ENCODE measurements at places on chromosomes 13 and 19.
A peak's percentile ranks its signal among the peaks of the same experiment; 100 is the strongest.

DNA sequence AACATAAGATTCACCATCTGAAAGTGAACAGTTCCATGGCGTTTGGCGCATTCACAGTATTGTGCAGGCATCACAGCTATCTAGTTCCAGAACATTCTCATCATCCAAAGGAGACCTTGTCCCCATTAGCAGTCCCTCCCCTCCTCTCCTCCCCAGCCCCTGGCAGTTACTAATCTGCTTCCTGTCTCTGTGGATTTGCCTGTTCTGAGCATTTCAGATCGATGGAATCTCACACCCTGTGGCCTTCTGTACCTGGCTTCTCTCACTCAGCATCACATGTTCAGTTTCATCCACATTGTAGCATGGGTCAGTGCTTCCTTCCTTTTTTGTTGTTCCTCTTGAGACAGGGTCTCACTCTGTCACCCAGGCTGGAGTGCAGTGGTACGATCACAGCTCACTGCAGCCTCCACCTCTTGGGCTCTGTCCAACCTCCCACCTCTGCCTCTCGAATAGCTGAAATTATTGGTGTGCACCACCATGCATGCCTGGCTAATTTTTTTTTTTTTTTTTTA is 34.6 kb downstream of the CRTC1 start:
- no peaks in the 10 kb centered on the region for H3K27me3 ChIP-seq
- no peak for DNase-seq
- H3K27ac ChIP-seq, result no peak overlapping the region
- H3K36me3 ChIP-seq, result peaks cover 9% of the 10 kb centered on the region

- H3K27me3 ChIP-seq, result no peaks in the 10 kb centered on the region
- H3K27ac ChIP-seq, result no peak overlapping the region
- no peak for DNase-seq
- no peaks in the 10 kb centered on the region for H3K36me3 ChIP-seq
Observed at GRCh38 chr13:24308068-24308445, 1.3 kb upstream of the C1QTNF9 start.

GRCh38 chr13:97327506-97328221 is 105.5 kb downstream of the MBNL2 start:
- no peaks in the 10 kb centered on the region for H3K36me3 ChIP-seq
- no peak overlapping the region for H3K27ac ChIP-seq
- H3K27me3 ChIP-seq, result no peaks in the 10 kb centered on the region
- H3K4me1 ChIP-seq, result peaks cover 11% of the 10 kb centered on the region
- DNase-seq, result peak; percentile 28

GRCh38 chr19:37738371-37738770 is 18.8 kb upstream of the ZNF607 start:
- no peak overlapping the region for H3K4me3 ChIP-seq
- no peak for DNase-seq
- H3K36me3 ChIP-seq, result peaks cover 12% of the 10 kb centered on the region
- no peak overlapping the region for H3K27ac ChIP-seq

DNA sequence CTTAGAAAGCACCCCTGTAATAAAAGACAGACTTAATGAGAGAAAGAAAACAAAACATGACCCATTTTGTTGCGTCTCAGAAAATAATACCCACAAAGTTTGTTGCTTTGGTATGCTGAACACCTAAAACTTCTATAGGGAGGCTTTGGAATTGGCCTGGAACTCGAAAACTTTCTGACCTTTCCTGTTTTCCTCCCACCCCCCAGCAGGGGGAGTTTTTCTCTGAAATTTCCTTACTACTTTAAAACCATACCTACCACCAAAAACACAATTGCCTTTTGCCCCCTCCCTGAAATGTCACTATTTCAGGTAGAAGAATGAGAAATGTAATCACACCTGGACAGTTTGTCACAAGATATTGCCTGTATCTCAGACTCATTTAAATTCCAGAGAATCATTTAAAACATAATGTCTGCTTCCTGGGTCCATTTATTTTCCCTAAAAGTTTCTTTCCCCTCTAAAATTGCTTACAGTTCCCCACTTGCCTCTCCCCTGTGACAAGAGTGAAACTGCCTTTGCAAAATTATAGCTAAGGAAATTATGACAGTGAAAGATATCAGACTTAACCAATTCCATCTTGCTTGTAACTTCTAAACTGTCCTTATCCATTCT is 2700.2 kb downstream of the PCDH9 start:
- no peaks in the 10 kb centered on the region for H3K4me1 ChIP-seq
- no peak overlapping the region for H3K4me3 ChIP-seq
- DNase-seq, result no peak
- H3K27ac ChIP-seq, result no peak overlapping the region

DNA sequence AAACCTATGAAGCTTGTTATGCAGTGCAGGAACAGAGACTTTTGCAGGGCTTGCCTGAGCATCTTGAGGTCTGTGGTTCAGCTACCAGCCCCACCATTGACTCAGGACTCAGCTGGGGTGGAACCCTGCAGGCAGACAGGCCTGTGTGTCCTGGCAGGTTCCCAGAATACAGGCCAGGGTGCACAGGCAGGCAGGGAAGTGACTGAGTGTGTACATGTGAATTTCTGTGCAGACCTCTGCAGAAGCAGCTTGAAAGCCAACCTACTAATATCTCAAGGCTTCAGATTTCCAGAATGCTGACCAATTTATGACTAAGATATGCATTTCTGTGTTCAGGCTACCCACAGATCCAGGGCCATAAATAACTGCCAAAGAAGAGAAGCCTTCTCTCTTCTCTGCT is 254.4 kb downstream of the DLEU7 start:
- peak; percentile 48 for DNase-seq
- H3K27ac ChIP-seq, result no peak overlapping the region
- H3K27me3 ChIP-seq, result no peaks in the 10 kb centered on the region
- H3K4me1 ChIP-seq, result peaks cover 33% of the 10 kb centered on the region
- H3K4me3 ChIP-seq, result no peak overlapping the region

DNA sequence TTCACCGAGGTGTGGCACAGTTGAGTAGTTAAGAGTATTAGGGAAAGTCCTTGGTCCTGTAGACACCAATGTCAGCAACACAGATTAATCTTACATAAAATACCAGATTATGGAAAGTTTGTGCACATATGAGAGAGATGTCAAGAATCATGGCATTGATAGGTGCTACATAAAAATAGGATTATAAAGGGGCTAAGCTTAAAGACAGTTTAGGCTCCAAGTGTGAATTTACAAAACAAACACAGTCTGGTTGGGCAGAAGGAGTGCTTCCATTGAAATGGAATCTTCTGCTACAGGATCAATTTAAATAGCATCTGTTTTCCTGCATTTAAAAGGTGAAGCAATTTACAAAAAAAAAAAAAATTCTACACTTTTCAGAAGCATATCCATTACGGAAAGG is 292.9 kb downstream of the DNAJC15 start:
- peak overlapping the region; percentile 80 for H3K27ac ChIP-seq
- peaks cover 22% of the 10 kb centered on the region for H3K4me1 ChIP-seq
- DNase-seq, result no peak
- H3K4me3 ChIP-seq, result no peak overlapping the region
- H3K27me3 ChIP-seq, result no peaks in the 10 kb centered on the region

DNA sequence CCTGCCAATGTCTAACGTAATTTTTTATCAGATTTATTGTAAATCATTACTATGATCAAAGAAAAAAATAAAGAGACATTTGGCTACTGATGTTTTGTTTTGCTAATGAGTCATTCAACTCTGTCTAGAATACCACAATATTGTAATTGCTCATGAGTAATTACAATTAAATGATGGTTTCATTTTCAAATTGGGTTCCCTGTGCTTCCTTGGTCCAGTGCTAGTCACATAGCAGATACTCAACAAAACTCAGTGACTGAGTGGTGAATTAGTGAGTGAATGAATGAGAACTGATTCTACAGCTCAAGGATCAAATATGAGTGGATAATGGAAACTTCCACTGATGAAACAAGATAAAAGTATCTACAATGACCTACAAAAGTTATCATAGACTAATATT is 304.7 kb downstream of the POU4F1 start:
- H3K27me3 ChIP-seq, result no peaks in the 10 kb centered on the region
- no peak for DNase-seq
- H3K4me3 ChIP-seq, result no peak overlapping the region
- H3K27ac ChIP-seq, result no peak overlapping the region
- H3K36me3 ChIP-seq, result no peaks in the 10 kb centered on the region

DNA sequence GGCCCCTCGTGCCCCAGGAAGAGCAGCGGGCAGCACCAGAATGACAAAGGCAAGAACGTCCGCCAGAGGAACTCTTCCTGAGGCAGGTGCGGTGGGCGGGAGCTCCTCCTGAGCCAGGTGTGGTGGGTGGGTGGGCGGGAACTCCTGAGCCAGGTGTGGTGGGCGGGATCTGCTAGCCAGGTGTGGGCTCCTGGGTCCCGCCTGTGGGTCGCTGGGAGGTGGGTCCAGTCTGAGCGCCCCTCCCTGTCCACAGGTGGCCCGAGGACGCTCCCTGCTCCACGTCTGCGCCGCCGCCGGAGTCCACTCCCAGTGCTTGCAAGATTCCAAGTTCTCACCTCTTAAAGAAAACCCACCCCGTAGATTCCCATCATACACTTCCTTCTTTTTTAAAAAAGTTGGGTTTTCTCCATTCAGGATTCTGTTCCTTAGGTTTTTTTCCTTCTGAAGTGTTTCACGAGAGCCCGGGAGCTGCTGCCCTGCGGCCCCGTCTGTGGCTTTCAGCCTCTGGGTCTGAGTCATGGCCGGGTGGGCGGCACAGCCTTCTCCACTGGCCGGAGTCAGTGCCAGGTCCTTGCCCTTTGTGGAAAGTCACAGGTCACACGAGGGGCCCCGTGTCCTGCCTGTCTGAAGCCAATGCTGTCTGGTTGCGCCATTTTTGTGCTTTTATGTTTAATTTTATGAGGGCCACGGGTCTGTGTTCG is 7.0 kb upstream of the HCN2 start:
- peaks cover 16% of the 10 kb centered on the region for H3K27me3 ChIP-seq
- no peak for DNase-seq
- H3K36me3 ChIP-seq, result peaks cover 48% of the 10 kb centered on the region
- peaks cover 2% of the 10 kb centered on the region for H3K4me1 ChIP-seq

DNA sequence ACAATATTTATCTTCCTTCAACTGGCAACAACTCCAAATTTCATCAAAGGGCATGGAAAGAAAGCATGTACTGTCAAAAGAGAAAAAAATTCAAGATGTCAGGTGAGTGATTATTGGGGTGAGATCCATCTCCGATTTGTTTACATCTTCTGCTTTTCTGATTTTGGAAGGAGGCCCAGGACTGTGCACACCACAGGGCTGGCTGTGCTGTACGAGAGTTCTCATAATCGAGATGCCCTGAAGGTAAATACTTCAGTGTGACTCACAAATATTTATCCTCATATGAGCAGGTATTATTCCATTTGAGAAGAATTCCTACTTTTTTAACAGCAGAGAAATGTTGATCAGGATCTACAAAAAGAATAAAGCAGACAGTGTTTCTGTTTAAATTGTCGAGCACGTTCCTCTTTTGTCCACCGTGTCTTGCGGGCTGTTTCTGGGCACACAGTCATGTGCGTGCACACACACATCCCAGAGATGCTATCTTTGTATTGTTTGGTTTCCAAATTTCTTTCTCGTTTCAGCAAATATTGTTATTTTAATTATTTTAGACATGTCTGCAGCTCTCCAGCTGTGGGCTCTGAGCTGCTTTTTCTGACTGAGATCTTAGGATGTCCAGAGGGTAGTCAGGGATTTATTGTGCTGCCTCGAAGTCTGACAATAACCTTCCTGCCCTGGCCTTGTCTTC is 103.8 kb downstream of the KL start:
- peaks cover 58% of the 10 kb centered on the region for H3K36me3 ChIP-seq
- peaks cover 13% of the 10 kb centered on the region for H3K4me1 ChIP-seq
- H3K4me3 ChIP-seq, result no peak overlapping the region
- H3K27me3 ChIP-seq, result no peaks in the 10 kb centered on the region
- no peak overlapping the region for H3K27ac ChIP-seq
- DNase-seq, result peak; percentile 57

DNA sequence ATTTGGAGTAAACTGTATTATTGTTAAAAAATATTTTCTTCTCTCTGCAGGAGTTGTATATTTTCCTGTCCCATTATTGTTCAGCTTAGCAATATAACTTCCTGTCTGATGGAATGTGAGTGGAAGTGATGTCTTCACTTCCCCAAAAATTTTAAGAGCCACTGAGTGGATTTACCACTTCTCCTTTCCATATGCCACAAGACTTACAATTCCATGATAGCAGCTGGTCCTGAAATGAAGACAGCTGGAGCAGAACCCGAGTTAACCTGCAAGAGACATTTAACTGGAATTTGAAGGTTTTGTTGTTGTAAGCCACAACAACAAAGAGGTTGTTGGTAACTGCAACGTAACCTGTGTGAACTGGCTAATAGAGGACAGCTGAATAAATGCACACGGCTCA is 23.4 kb upstream of the TBC1D4 start:
- H3K27ac ChIP-seq, result no peak overlapping the region
- no peak overlapping the region for H3K4me3 ChIP-seq
- no peaks in the 10 kb centered on the region for H3K27me3 ChIP-seq
- no peaks in the 10 kb centered on the region for H3K36me3 ChIP-seq
- DNase-seq, result peak; percentile 79

DNA sequence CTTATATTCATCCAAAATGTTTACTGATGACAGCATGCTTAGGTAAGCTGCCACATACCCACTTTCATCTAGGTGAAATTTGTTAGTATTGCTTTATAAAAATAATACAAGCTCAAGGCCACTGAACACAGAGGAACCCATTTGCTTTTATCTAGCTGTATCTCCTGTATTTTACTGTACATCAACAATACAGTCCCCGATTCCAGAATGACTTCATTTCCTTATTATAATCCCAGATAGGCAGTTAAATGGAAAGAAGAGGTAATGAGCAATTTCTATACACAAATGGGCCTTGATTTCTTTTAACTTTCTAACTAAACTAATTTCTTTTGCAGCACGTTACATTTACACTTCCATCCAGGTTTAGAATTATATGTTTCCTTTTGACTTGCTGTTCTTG is 86.2 kb downstream of the SHISA2 start:
- peaks cover 2% of the 10 kb centered on the region for H3K4me1 ChIP-seq
- no peak overlapping the region for H3K4me3 ChIP-seq
- H3K27me3 ChIP-seq, result no peaks in the 10 kb centered on the region
- no peaks in the 10 kb centered on the region for H3K36me3 ChIP-seq
- no peak overlapping the region for H3K27ac ChIP-seq

- no peaks in the 10 kb centered on the region for H3K4me1 ChIP-seq
- H3K27ac ChIP-seq, result no peak overlapping the region
- no peaks in the 10 kb centered on the region for H3K27me3 ChIP-seq
- H3K36me3 ChIP-seq, result peaks cover 28% of the 10 kb centered on the region
Observed at GRCh38 chr19:3194106-3195087, 8.7 kb downstream of the NCLN start.

DNA sequence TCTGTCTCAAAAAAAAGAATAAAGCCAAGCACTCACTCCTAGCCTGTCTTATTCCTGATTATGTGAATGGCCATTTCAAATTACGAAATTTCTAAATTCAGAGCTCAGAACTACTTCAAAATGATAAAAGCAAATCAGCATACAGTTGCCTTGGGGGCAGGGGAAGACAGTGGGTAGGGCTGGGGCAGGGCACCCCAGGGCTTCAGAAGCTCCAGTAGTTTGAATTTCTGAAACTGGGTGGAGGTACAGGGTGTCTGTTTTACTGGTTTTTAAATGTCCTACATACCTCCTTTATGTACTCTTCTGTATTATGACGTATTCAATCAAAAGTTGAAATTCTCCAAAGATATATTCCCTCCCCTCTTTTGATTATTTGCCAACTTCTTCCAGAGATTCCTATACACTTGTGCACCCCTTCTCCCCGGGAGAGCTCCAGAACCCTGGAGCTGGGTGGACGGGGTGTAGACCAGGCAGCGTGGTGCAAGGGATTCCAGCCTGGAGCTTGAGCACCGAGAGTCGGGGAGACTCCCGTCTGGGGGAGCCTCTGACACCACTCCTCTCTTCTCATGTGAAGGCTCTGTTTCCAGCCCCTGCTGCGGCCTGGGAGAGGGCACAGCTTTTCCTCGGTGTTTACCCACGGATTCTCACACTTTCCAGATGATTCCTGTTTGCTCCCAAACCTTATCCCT is 84.7 kb upstream of the GPR183 start:
- H3K36me3 ChIP-seq, result peaks cover 8% of the 10 kb centered on the region
- H3K4me1 ChIP-seq, result no peaks in the 10 kb centered on the region
- H3K27ac ChIP-seq, result no peak overlapping the region
- H3K4me3 ChIP-seq, result no peak overlapping the region
- no peaks in the 10 kb centered on the region for H3K27me3 ChIP-seq
- no peak for DNase-seq

Measured in muscle of leg (tissue), 16 donors.